ENCODE measurements at places on chromosomes 12 and 14.

- no peak overlapping the region for H3K4me3 ChIP-seq
- H3K27me3 ChIP-seq = no peaks in the 10 kb centered on the region
- H3K36me3 ChIP-seq = no peaks in the 10 kb centered on the region
- H3K4me1 ChIP-seq = peaks cover 8% of the 10 kb centered on the region
- no peak overlapping the region for H3K27ac ChIP-seq
- no peak for ATAC-seq
These were observed 20.1 kb downstream of the CPM start for GRCh38 chr12:68912916-68913315.

GRCh38 chr14:65846196-65846868 is 433.8 kb downstream of the FUT8 start:
- peak overlapping the region; percentile 75 for H3K27ac ChIP-seq
- no peaks in the 10 kb centered on the region for H3K36me3 ChIP-seq
- no peaks in the 10 kb centered on the region for H3K27me3 ChIP-seq
- peaks cover 19% of the 10 kb centered on the region for H3K4me1 ChIP-seq

GRCh38 chr12:121723200-121723599 is 10.6 kb downstream of the TMEM120B start:
- no peaks in the 10 kb centered on the region for H3K27me3 ChIP-seq
- H3K36me3 ChIP-seq = peaks cover 25% of the 10 kb centered on the region
- H3K4me3 ChIP-seq = no peak overlapping the region
- no peak overlapping the region for H3K27ac ChIP-seq

- H3K4me1 ChIP-seq = peaks cover 9% of the 10 kb centered on the region
- H3K4me3 ChIP-seq = no peak overlapping the region
- H3K27me3 ChIP-seq = no peaks in the 10 kb centered on the region
- no peaks in the 10 kb centered on the region for H3K36me3 ChIP-seq
- ATAC-seq = no peak
These were observed 77.3 kb upstream of the LTA4H start for GRCh38 chr12:96112733-96113132.

DNA sequence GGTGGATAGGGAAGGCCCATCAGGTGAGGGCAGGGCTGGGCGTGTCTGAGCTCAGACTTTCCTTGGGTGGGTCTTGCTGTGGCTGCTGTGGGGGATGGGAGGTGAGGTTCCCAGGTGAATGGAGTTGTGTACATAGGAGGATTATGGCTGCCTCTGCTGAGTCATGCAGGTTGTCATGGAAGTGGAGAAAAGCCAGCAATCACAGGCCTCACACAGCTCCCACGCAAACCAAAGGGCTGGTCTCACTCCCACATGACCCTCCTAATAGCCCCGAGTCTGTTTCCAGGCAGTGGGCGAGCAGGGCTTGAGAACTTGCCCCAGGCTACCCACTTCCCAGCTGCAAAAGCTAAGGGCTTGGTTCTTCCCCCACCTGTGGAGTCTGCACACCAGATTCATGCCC is 149.5 kb downstream of the IPO8 start:
- H3K4me3 ChIP-seq = no peak overlapping the region
- H3K4me1 ChIP-seq = no peaks in the 10 kb centered on the region
- H3K27me3 ChIP-seq = no peaks in the 10 kb centered on the region
- H3K27ac ChIP-seq = no peak overlapping the region
- H3K36me3 ChIP-seq = no peaks in the 10 kb centered on the region

DNA sequence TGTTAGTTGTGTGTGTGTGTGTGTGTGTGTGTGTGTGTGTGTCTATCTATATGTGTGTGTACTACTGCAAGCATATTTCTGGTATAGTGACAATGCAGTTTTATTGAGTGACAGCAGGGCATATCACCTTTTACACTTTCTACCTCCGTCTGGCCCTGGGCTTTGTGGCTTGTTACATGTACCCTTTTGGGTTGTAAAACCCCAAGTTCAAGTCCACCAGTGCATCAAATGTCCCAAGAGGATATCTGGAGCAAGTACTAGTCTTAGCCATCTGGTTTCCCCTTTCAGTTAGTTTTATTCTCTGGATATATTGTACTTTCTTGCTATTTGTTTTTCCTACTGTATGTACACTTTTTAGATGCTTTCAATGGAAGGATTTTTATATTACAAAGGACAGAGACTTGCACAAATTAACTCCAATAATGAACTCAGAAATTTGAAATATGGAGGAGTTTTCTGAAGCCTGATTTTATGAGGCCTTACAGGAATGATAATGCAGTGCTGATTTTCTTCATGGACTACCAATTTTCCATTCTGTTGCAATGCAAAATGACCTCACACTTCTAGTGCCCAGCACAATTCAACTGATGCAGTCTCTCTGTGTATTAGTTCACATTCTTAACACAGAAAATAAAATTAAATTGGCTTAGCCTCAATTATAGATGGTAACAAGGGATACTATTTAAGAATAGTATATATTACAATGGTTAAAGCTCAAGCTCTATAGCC is 29.1 kb downstream of the SLC16A7 start:
- no peaks in the 10 kb centered on the region for H3K27me3 ChIP-seq
- H3K4me3 ChIP-seq = no peak overlapping the region
- ATAC-seq = no peak
- no peak overlapping the region for H3K27ac ChIP-seq
- peaks cover 13% of the 10 kb centered on the region for H3K36me3 ChIP-seq

GRCh38 chr14:76501156-76501720 is 125.3 kb downstream of the ESRRB start:
- H3K27ac ChIP-seq = no peak overlapping the region
- peaks cover 40% of the 10 kb centered on the region for H3K27me3 ChIP-seq
- no peak for ATAC-seq
- H3K4me1 ChIP-seq = peaks cover 9% of the 10 kb centered on the region

DNA sequence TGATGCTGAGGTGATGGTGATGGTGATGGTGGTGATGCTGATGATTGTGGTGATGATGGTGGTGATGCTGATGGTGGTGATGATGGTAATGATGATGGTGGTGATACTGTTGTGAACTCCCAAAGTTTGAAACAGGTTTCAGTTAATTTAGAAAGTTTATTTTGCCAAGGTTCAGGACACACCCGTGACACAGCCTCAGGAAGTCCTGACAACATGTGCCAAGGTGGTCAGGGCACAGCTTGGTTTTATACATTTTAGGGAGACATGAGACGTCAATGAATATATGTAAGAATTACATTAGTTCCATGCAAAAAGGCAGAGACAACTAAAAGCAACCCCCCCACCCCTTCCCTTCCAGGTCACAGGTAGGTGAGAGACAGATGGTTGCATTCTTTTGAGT is 112.8 kb upstream of the EVL start:
- no peak overlapping the region for H3K27ac ChIP-seq
- no peaks in the 10 kb centered on the region for H3K4me1 ChIP-seq
- no peak overlapping the region for H3K4me3 ChIP-seq
- H3K36me3 ChIP-seq = no peaks in the 10 kb centered on the region
